Effector memory CD4-positive, alpha-beta T cell (primary cell): ENCODE measurements at places on chromosomes 5 and 9.

DNA sequence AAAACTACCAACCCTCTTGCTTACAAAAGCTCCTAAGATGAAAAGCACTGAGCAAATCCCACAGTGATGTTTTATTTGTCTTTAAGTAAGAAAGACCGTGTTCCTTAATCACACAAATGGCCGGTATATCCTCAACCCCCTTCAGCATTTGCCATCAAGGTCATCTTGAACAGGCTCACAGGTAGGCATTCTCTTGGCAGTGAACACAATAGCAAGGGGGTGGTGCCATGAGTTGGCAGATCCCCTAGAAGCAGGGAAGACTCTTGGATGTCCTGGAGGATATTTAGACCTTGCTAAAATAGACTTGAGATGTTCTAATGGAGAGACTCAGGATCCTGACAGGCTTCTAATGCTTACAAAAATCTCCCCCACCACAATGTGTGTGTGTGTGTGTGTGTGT lies 323.0 kb downstream of the SPOCK1 start:
- no peak for DNase-seq

- no peak for DNase-seq
These were observed 21.1 kb downstream of the AP3B1 start for GRCh38 chr5:78273436-78273835.

- DNase-seq: no peak
These were observed 73.9 kb upstream of the EFNA5 start for GRCh38 chr5:107744418-107745330.

- no peak for DNase-seq
These were observed 749.9 kb upstream of the NUDT12 start for GRCh38 chr5:104312481-104312880.

- peak; percentile 19 for DNase-seq
These were observed 46.3 kb upstream of the GGTA1 start for GRCh38 chr9:121545875-121546423.

GRCh38 chr5:95178046-95178651 lies 106.7 kb downstream of the MCTP1 start:
- DNase-seq: no peak

- DNase-seq: no peak
These were observed 75.8 kb upstream of the PCAT7 start for GRCh38 chr9:94478755-94479730.
